Erythroblast (primary cell): ENCODE measurements at places on chromosomes 7 and 10.

- DNase-seq = no peak
Measured at GRCh38 chr7:130266258-130266960, at the start of gene CPA2. Gene CPA2 (plus strand): TSS chr7:130266863. CDS start chr7:130266882, 19 bp downstream.

DNA sequence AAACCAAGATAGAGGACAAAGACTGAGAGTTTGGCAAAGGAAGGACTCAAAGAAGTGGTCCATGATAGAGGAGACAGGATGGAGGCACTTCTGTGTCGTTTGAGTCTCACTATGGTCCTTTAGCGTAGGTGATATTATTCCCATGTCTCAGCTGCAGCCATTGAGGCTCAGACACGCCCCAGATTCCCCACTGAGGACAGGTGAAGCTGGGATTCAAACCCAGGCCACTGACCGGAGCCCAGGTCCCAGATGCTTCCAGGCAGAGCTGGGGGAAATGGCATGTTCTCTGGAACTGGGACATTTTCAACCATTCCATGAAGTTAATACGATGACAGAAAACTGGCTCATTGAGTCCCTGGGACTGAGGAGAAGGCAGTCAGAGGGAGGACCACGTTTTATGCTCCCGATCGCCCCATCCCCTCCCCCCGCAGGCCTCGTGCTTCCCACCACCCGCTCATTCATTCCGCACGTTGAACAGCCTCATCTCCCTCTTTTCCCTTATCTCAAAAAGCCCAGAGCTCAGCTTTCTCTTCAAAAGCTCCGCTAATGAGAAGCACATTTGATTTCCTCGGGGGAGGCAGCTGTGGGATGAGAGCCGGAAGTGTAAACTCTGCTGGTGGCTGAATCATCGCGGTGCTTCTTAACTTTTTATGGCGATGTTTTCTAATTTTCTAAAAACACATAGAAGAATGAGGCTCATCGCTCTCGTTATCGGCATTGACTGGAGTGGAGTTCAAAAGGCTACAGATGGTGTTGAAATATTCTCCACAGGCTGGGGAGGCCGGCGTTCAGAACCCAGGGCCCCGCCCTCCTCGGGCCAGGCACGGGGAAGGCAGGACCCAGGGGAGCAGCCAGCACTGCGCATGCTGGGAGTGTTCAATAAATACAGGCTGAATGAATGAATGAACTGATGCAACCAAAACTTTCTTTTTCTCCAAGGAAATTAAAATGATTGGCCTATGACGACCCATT is 64.0 kb downstream of the OAT start:
- DNase-seq = peak; percentile 4

DNA sequence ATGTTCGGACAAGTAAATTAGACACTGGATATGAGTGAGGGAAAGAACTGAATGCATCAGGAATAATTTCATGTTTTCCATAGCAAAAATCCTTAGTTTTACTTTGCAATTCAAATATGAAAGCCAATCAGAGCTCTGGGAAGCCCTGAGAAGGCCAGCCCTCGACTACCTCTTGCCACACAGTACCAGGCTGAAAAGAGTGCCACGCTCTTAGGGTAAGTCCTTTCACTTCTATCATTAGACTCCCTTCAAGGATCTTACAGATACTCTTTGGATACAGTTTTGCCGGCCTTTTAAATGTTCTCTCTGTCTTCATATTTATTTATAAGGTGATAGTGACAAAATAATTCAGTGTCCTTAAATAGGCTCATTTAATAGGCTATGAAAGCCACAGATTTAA is 1.9 kb downstream of the COBL start:
- DNase-seq = no peak

- DNase-seq = peak; percentile 76
Measured at GRCh38 chr7:142964502-142965246, 2.5 kb upstream of the KEL start.

DNA sequence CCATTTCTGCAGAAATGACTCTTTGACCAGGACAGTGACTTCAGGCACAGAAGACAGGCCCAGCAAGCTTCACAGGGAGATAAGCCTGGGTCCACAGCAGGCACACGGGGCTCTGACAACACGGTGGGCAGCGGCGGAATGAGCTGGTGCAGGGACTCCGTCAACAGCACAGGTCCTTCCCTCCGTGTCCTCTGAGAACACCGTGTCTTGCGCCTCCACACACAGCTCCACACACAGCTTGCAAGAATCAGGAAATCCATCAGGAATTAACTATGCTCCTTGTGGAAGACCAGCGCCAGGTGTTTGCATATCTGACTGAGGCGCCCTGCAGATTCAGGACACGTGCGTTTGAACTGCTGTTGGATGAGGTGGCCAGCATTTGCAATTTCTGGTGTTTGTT is 39.6 kb downstream of the TCERG1L start:
- no peak for DNase-seq

DNA sequence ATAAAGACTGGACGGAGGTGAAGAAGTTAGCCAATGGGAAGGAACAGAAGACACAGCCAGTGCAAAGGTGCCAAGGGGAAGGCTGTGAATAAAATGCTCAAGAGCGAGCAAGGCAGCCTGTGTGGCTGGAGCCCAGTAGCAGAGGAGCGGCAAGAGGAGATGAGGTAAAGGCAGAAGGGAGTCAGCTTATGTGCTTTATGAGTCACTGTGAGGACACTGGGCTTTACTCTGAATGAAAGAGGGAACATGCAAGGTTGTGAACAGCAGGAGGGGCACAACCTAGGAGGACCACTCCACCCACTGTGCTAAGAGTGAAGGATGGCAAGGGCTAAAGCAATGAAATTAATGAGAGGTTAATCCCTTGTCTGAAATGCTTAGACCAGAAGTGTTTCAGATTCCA is 129.0 kb upstream of the ODAD2 start:
- DNase-seq = no peak

DNA sequence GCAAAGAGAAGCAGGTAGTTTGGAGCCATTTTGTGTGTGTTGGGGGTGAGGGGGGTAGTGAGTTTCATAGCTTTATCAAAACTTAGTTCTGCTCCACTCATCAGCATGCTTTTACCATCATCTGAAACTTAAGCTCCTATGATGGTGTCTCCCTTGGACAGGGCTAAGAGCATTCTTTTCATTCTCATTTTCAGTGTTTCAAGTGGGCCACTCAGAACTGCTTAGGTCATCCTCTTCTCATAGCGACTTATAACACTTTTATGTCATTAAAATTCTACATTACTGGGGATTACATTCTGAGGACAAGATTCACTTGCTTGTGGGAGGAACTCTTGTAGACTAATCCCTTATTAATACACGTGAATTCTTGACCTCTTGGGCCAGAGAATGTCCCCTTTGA is 649.4 kb downstream of the SUGCT start:
- no peak for DNase-seq

DNA sequence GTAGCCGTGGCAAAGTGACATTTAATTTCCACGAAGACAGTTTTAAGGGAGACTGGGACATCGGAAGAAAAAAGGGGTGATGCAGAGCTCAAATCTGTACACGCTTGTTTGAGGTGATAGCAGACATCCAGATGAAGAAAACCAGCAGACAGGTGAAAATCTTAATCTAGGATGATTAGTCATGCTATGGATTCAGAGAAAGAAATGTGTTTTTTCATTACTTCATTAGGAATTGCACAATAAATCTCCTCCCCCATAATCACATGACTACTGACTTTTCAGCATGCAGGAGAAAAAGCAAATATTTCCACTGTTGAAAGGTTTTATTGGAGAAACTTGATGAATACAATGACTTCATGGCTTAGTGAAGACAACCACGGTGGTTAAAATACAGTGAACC is 2.5 kb downstream of the NUDT5 start:
- no peak for DNase-seq

- no peak for DNase-seq
Measured at GRCh38 chr10:59176241-59177030, at the start of gene PHYHIPL. Gene PHYHIPL (plus strand): TSS chr10:59176643. CDS start chr10:59176854, 211 bp downstream.

GRCh38 chr10:570628-571163 is 118.8 kb downstream of the DIP2C start:
- DNase-seq = no peak

DNA sequence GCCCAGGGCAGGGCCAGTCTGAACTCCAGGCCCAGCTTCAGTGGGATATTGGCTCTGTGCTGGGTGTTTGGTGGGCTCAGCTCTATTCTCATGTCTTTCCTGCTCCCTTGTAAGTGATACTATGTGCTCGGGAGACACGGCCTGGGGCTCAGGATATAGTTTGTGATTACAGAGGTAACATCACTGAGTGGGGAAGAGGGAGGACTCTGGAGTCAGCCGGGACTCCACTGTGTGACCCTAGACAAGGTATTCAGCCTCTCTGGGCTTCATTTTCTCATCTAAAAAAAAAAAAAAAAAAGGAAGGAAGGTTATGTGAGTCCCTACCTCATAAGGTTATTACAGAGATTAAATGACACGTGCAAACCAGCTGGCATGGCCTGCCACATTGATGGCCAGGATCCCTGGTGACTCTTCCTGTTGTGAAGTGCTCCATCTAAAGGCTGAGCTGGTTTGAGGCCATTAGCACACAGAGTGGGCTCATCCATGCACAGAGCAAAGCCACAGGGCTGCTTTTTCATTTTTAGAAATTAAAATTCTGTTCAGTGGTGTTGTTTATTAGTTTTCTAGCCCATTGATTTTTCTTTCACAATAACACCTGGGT is 15.7 kb downstream of the SLC13A4 start:
- no peak for DNase-seq

GRCh38 chr10:113135025-113135424 is 185.0 kb downstream of the TCF7L2 start:
- no peak for DNase-seq

DNA sequence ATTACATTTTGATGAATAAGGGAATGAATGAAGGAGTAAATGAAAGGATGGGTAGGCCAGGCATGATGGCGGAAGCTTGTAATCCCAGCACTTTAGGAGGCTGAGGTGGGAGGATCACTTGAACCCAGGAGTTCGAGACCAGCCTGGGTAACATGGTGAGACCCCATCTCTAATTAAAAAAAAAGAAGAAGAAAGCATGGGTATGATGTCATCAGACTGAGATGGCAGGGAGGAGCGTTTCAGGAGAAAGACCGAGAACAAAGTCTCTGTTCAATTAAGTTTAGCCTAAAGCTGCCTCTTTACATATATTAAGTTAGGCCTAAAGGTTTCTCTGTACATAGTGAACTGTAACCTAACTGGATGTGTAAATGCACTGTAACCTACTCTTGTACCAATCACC is 42.2 kb upstream of the SMNDC1 start:
- DNase-seq = no peak

DNA sequence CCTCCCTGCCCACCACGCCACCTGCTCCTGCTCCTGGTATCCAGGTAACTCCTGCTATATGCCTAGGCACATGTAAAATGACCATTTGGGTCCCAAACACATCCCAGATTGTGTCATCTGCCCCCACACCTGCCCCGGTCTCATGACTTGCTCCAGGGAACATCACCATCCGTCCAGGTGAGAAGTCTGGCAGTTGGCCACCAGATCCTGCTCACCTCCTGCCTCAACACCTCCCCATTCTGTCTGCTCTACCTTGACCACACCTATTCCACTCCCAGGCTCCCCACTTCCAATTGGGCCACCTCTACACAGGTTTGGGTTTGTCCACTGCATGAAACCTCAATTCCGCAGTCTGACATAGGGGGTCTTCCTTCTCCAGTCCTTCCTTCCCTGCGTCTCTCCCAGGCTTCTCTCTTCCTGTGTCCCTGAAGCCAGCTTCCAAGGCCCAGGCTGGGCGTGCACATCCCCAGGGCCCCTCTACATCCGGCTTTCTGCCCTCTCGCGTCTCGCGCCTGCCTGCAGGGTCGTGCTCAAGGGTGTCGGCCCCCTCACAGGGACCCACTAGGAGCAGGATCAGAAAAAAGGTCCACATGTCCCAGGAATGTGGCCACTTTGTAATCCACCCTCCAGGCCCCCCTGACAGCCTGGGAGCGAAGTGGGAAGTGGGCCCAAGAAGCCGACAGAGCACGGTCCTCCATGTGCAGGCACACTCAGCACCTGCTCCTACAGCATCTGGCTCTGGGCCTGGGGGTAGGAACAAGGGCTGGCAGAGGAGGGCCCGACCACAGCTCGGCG is 49.3 kb upstream of the DAGLB start:
- DNase-seq = no peak

- DNase-seq = no peak
Measured at GRCh38 chr7:155283565-155284194, 14.0 kb upstream of the INSIG1 start.

GRCh38 chr7:149869867-149870266 is 3.9 kb upstream of the ATP6V0E2 start:
- DNase-seq = no peak

GRCh38 chr7:5217396-5217795 is 27.4 kb downstream of the WIPI2 start:
- DNase-seq = no peak

- no peak for DNase-seq
Measured at GRCh38 chr10:121721257-121721656, 123.0 kb upstream of the FGFR2 start.

GRCh38 chr7:121871188-121871587 is 1.8 kb upstream of the PTPRZ1 start:
- no peak for DNase-seq

DNA sequence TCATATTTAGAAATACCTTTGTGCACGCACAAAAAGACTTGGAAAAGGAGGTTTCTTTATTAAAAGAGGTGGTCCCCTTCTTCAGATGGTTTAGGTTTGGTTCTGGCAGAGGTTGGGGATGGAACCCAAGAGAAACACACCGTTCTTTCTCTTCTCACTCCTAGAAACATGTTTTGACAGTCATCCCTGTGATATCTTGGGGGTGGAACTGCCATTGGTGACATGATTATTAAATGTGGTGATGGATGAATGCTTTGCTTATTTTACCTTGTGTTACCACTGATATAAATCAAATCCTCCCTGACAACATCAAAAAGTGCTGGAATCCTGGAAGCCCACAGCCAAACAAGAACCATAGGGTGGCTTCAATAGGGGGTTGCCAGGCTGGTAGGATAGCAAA is 146.5 kb downstream of the CCDC3 start:
- DNase-seq = no peak
